ENCODE measurements at places on chromosomes 1 and 21.

DNA sequence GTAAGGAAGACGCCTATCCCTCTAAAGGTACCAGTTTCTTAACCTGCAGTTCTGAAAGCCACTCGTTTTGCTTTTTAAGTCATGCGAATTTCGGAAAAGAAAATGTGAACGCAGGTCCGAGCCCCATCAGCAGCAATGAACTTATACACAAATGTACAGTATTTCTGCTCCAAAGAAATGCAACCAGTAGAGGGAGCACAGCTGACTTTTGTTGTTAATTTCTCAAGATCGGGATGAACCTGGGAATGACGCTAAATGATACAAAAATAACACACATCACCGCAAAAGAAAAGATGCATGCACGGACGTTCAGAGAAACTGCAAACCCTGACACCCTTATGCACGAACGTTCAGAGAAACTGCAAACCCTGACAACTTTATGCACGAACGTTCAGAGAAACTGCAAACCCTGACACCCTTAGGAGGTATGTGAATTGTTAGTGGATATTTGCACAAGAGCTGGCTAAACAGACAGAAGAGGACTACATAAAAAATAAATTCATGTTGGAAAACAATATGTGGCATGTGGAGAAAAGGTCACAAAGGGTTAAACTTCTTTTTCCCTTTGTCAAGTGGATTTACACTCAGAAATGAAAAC is 3.5 kb upstream of the TIAM1 start:
- no peak overlapping the region for H3K27ac ChIP-seq
- peaks cover 11% of the 10 kb centered on the region for H3K4me1 ChIP-seq
- H3K27me3 ChIP-seq, result peaks cover 14% of the 10 kb centered on the region
- H3K4me3 ChIP-seq, result no peak overlapping the region

- H3K36me3 ChIP-seq, result no peaks in the 10 kb centered on the region
- no peak overlapping the region for H3K27ac ChIP-seq
- no peak for DNase-seq
- no peaks in the 10 kb centered on the region for H3K4me1 ChIP-seq
- H3K4me3 ChIP-seq, result no peak overlapping the region
- no peaks in the 10 kb centered on the region for H3K27me3 ChIP-seq
Observed at GRCh38 chr1:66695116-66695515, 57.1 kb upstream of the DYNLT5 start.

DNA sequence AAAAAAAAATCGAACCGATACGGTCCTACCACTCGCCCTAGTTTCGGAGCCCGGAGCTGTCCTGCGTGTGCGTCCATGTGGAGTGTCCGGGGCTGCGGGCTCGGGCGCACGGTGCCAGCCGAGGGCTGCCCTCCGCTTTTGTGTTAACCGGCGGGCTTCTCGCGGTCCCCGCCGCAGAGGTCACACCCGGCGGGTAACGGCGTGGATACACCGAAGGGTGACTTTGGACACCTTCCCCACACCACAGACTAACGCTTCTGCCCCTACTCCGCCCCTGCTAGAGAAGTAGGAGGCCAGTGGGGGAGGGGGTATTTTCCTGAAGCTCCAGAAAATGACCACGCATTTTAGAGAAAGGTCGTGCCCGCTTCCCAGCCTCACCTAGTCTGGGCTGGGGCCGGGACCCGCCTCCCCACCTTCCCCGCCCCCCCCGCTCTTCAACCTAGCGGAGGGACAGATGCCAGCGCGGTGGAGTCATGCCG is 609 bp upstream of the ATF3 start:
- H3K36me3 ChIP-seq, result no peaks in the 10 kb centered on the region
- peak overlapping the region; percentile 90 for H3K27ac ChIP-seq
- H3K27me3 ChIP-seq, result peaks cover 17% of the 10 kb centered on the region

DNA sequence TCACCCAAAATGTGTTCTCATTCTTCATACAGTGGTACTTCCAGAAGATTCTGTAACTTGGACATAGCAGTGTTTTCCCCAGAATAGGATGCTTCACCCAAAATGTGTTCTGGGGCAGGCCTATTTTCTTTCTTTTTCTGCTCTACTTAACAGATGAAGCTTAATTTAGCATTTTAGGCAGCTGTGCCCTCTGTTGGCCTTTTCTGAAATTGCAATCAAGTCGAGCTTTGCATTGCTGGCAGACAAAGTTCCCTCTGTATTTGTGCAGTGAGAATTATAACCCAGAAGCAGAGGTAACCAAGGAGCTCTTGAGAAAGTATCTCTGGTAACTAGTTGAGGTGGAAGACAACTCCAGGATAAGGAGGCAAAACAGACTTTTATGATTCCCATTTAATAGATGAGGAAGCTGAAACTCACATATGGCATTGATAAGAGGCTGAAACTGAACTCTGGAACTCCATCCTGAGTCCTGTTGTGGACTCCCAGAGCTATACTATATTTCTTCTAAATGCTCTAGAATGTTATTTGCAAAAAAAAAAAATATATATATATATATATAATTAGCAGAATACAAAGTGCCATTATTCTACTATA is 50.3 kb upstream of the L1TD1 start:
- peaks cover 13% of the 10 kb centered on the region for H3K36me3 ChIP-seq
- H3K27ac ChIP-seq, result no peak overlapping the region
- no peaks in the 10 kb centered on the region for H3K27me3 ChIP-seq
- no peaks in the 10 kb centered on the region for H3K4me1 ChIP-seq
- no peak overlapping the region for H3K4me3 ChIP-seq

DNA sequence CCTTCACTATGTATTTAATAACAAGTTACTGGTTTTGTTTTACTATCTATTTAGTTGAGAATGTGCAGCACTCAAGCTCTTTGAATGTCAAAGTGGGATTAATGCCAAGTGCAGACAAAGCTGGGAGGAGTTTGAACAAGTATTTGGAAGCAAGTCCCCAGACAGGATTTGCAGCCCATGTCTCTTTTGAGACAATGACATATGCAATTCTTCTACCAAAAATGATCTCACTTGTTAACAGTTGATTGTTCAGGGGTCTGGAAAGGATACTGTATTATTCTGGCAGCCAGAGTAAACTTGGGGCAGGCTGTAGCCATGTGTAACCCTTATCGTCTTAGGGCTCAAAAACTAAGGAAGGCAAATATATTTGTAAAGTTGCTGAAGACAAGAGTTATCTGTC is 15.8 kb downstream of the COLGALT2 start:
- no peak overlapping the region for H3K27ac ChIP-seq
- H3K4me3 ChIP-seq, result no peak overlapping the region
- no peaks in the 10 kb centered on the region for H3K4me1 ChIP-seq
- no peaks in the 10 kb centered on the region for H3K36me3 ChIP-seq
- DNase-seq, result no peak

GRCh38 chr1:218048828-218049420 is 236.2 kb upstream of the RRP15 start:
- H3K27me3 ChIP-seq, result no peaks in the 10 kb centered on the region
- H3K4me3 ChIP-seq, result no peak overlapping the region
- no peaks in the 10 kb centered on the region for H3K36me3 ChIP-seq
- DNase-seq, result no peak

DNA sequence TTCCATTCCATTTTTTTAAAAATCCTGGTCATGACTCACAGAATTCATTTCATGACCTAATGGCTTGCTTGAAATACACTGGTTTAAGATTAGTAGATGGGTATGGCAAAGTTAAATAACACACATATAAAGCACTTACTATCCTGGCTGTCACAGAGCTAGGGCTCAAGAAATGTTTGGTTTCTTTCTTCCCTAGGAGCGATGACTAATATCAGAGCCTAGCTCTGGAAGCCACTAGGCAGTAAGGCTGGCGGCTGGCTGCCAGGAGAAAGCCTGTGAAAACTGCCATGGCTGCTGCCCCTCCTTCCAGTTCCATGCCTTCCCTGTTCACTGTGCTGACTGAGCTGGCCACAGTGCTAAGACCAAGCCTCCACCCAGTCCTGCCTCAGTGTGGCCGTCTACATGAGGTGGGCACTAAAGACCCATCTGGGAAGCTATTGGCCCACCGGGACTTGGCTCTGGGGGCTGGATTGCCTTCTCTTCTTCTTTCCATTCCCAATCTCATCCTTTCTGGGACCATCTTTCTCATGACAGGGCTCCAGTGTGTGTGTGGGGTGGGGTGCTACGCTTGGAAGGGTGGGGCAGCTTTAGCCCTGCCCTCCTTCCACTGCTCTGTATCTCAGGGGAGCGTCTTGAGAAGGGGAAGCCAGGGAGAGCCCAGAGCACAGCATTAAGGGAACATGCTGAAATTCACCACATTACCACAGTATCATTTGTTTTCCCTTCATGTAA is 10.8 kb upstream of the ASCL5 start:
- no peaks in the 10 kb centered on the region for H3K27me3 ChIP-seq
- H3K4me3 ChIP-seq, result no peak overlapping the region
- DNase-seq, result no peak
- H3K4me1 ChIP-seq, result no peaks in the 10 kb centered on the region
- H3K36me3 ChIP-seq, result peaks cover 62% of the 10 kb centered on the region

DNA sequence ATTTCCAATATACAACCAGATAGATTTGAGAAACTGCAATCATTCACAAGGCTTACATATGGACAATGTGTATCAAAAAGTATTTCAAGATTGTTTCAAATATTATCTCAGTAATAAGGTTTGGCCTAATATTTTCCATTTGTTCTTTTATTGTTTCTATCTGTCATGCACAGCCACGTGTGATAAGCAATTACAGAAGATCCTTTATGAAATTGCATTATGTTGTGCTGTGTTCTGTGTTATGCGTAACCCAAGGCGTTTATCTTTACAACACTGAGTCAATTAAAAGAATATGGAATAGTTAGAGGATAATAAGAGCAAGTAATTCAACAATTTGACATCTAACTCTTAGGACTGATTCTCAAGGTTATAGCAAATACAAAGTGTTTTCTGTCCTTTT is 1009.3 kb upstream of the PRMT6 start:
- H3K4me1 ChIP-seq, result no peaks in the 10 kb centered on the region
- no peak for DNase-seq
- H3K27ac ChIP-seq, result no peak overlapping the region
- H3K36me3 ChIP-seq, result no peaks in the 10 kb centered on the region

- peak overlapping the region; percentile 28 for H3K4me3 ChIP-seq
- DNase-seq, result no peak
- H3K4me1 ChIP-seq, result peaks cover 16% of the 10 kb centered on the region
- no peaks in the 10 kb centered on the region for H3K36me3 ChIP-seq
Observed at GRCh38 chr1:38476850-38477178, 382.8 kb downstream of the RRAGC start.

GRCh38 chr1:116904791-116905320 is 4.9 kb upstream of the PTGFRN start:
- H3K27me3 ChIP-seq, result no peaks in the 10 kb centered on the region
- H3K36me3 ChIP-seq, result no peaks in the 10 kb centered on the region
- H3K4me3 ChIP-seq, result no peak overlapping the region
- H3K4me1 ChIP-seq, result peaks cover 4% of the 10 kb centered on the region

GRCh38 chr1:67748630-67749029 is 63.6 kb downstream of the GADD45A start:
- peak overlapping the region; percentile 58 for H3K27ac ChIP-seq
- peak overlapping the region; percentile 17 for H3K4me3 ChIP-seq
- peaks cover 31% of the 10 kb centered on the region for H3K4me1 ChIP-seq
- DNase-seq, result no peak
